ENCODE measurements at places on chromosomes 7 and 10.
A peak's percentile ranks its signal among the peaks of the same experiment; 100 is the strongest.

GRCh38 chr10:44650691-44651661, 260.2 kb upstream of the TMEM72 start:
- no peak for DNase-seq

DNA sequence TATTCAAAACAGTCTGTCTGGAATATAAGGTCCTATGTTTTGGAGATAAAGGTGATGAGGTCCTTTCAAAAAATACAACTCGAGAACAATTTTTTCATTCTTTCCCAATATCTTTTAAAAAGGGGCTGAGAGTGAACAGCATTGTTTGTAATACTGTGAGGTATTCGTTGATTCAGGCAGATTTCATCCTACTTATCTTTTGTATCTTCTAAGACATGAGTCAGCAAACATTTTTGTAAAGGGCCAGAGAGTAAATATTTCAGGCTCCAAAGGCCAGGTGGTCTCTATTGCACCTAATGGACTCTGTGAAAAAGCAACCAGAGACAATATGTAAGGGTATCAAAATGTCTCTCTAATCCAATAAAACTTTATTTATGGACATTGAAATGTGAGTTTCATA, 8.1 kb upstream of the ANK3 start:
- DNase-seq, result no peak

DNA sequence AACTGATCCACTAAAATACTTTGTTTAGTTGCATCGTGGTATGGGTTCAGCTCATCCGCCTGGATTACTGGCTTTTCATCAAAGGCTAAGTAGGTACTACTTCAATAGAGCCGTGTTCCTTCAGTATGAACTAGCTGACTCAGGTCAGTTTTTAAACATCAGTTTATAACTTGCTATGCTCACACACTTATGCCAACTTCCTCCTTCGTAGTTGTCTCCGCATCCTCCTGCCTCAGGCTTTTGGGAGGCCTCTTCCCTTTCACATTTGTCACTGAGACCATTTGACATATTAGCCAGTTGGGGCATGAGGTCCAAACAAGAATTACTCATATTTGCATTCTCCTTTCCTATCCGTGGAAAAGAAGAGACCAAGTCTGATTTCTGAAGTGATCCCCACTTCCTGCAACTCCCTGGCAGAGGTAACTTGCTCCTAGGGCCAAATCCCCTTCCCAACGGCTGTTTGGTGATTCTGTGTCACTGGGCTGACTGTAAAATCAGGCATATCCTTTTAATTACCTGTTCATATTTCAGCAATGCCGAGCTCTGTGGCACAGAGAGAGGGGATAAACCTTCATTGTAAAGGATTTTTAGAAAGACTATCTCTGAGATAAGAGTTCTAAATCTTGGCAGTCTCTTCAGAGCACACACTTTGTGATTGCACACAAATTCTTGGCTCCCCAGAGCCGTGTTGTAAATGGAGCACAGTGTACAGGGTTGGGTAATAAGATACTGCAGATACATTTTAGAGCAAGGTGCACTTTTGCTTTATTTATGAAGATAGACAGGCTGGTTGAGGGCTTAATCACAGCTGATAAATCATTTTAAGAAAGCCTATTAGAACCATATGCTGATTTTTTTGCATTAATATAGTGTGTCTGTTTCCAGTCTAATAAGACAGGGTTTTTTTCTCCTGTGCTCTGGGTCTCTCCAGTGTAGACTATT, 108.0 kb downstream of the CREB5 start:
- no peak for DNase-seq

DNA sequence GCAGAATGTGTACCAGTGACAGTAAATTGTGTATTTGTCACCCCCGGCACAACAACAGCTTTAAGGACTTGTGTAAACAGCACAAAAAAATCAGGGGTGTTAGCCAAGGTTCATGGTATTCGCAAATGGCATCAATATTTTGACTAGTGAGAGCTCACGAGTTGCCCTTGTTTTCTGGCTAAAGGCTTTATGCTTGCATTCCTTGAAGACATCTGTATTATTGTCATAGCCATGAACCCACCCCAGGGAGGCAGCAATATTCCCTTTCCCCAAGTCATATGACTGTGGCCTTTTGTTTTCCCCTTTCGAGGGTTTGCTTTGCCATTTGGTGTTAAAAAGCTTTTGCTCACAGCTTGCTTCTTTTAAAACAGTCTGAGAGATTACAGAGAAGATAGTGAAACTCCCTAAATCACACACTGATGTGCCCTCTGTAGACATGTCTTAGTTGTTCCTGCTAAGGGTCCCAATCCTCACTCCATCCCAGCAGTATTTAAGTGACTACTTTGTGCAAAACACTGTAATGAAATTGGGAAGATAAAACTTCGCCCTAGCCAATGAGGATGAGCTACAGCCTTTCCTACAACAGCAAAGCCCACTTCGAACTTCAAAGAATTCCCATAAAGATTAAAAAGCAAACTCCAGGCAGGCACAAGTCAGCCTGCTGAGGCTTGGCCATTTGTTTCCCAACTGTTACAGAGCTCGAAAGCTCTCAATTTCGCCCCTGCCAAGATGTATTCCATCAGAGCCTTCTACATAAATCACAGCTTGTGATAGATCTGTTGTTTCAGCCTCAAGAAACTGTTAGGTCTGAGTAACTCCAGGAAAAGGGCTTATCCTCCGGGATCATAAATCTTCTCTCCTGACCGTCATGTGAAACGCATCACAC, 172.3 kb downstream of the ADAM12 start:
- no peak for DNase-seq

DNA sequence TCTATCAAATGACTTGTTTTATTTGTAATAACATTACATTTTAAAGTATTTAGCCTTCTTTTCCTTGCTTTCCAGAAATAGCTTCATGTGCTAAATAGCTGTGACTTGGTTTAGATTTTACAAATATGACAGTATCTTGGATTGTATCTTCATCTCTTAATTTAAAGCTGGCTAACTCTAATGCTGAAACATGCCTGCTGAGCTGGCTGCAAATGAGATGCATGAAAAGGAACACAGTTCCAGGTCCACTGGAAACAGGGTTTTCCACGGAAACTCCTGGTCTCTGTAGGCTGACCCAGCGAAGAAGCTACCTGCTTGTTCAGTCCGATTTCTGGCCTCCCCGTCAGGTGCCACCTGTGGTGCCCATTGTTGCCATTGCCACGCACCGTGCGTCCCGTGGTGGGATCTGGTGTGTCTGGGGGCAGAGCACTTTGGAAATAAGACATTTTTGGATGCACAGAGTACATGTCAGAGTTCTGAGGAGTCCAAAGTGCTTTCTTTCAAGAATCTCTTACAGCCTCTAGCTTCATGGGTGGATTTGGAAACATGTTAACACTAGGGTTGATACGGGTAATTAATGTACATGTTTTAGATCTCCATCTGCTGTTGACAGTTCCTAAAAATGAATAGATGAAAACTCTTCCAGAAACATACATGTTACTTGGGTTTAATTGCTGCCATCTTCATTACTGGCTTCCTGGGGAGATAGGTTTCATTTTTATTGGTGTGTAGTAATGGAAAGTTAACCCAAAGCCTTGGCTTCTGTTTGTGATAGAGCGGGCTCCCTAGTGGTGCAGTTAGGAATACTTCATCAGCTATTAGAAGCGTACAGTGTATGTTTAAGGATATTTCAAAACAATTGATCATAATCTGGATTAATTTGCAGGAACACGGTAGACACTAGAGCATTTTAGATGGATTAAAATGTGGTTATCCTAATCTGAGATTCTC, 45.0 kb downstream of the SHH start:
- no peak for DNase-seq

DNA sequence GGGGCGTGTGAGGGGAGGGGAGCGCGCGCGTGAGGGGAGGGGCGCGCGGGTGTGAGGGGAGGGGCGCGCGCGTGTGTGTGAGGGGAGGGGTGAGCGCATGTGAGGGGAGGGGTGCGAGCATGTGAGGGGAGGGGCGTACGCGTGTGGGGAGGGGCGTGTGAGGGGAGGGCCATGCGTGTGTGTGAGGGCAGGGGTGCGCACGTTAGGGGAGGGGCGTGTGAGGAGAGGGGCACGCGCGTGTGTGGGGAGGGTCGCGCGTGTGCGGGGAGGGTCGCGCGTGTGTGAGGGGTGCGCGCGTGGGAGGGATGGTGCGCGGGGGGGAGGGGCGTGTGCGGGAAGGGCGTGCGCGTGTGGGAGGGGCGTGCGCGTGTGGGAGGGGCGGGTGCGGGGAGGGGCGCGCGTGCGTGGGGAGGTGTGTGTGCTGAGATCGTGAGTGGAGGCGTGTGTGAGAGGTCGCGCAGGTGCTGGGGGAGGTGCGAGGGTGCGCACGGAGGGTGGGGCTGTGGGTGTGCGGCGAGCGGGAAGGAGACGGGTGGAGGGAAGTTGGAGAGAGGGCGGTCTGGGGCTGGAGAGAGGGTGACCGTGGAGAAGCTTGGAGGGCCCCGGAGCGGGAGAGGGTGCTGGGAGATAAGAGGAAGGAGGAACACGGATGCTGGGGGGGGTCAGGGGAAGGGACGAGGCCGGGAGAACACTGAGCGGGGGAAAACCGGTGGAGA, 19.7 kb downstream of the MXI1 start:
- peak; percentile 59 for DNase-seq

GRCh38 chr7:69849268-69849667, 251.0 kb downstream of the AUTS2 start:
- DNase-seq, result no peak
